ENCODE measurements at places on chromosomes 2 and 18.

- DNase-seq, result no peak
These were observed 42.7 kb downstream of the FHOD3 start for GRCh38 chr18:36340246-36340645.

DNA sequence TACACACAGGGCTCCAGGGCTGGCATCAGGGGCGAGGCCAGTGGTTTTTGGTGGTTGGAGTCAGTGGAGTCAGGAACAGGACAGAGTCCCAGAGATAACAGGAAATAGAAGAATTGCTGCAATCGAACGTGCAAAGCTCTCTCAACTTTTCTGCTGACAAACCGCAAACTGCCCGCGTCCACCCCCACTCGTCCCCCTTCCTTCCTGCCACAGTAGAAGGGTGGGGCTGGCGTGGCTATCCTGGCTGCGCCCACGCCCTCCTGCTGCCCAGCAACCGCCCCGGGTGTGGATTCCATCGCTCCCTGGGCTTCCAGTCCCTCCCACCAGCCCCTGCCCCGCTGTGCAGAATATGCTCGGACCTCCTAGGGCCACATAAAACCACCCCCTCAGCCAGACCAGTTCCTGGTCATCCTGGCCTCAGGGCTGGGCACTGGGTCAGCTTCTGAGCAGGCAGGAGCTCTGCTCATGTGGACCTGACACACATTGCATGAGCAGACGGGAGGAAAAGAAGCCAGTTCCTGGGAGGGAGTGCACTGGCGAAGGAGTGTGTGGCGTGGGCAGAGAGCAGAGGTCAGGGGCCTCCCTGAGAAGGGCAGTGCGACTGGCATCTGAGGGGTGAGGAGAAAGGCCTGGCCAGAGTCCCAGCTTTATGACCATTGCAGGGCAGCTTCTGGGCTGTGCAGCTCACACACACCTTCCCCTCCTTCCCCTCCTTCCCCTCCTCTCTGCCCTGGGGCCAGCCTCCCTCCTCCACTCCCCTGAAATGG lies 85.4 kb upstream of the ATG16L1 start:
- no peak for DNase-seq

GRCh38 chr2:95287806-95288205 lies 9.3 kb upstream of the KCNIP3 start:
- no peak for DNase-seq

GRCh38 chr2:1886405-1886992 lies 142.2 kb upstream of the PXDN start:
- DNase-seq, result no peak

- DNase-seq, result no peak
These were observed 2.7 kb downstream of the KLHL14 start for GRCh38 chr18:32770054-32770665.

GRCh38 chr2:215405722-215406581 lies 29.9 kb downstream of the FN1 start:
- no peak for DNase-seq

- no peak for DNase-seq
These were observed 225.0 kb downstream of the TTC32 start for GRCh38 chr2:19676770-19677169.

DNA sequence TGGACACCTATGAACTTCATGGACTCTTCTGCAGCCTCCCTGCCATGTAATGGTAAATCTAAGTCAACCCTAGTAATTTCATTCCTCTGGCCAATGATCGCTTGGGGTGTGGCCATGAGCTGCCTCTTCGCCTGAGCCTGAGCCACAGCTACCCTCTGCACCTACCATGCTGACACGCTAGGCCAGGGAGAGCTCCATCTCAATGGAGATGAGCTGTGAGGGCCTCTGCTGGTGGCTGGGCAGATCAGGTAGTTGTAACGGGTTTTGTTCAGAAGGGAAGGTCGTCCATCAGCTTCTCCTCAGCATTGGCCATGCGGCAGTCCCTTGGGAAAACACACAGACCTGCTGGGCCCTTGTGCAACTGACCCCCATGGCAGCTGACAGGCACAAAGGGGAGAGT lies 24.4 kb downstream of the MPHOSPH10 start:
- DNase-seq, result no peak

DNA sequence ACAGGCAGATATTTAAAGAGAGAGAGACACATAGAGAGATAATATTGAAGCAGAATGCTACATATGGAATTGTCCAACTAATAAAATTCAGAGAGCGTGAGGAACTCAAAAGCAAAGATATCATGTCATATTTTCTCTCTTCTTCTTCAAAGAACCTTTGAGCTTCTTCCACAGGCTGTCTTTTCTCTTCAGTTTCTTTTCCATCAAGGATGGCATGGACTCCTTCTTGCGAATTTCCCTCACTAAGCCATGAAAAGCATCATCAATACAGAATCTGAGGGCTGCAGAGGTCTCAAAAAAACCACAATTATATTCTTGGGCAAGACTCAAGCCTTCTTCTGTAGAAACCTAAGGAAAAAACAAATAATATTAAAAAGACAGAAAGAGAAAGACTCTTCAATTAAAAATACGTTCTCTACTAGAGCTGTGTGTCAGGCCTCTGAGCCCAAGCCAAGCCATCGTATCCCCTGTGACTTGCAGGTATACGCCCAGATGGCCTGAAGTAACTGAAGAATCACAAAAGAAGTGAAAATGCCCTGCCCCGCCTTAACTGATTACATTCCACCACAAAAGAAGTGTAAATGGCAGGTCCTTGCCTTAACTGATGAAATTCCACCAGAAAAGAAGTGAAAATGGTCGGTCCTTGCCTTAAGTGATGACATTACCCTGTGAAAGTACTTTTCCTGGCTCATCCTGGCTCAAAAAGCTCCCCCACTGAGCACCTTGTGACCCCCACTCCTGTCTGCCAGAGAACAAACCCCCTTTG lies 371.9 kb downstream of the RIT2 start:
- DNase-seq, result no peak
